ENCODE measurements at places on chromosomes 7 and 10.

DNA sequence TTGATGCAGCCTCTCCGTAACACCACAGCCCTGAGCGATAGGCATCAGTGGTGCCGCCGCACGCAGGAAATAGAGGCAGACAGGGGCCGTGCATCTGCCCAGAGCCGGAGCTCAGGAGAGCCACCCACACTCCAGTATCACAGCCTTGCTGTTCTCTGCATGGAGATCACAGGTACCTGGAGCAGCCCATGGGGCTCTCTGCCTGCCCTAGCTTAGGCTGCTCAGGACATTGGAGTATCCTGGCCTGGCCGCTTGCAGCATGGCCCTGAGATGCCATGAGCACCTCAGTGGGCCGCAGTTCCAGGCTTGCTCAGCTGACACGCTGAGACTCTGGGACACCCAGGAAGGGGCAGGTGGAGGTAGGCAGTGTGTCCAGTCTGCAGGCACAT is 47.0 kb downstream of the ELFN1 start:
- DNase-seq = no peak

- DNase-seq = no peak
Observed at GRCh38 chr7:43612599-43613589, 30.0 kb downstream of the STK17A start.

- no peak for DNase-seq
Observed at GRCh38 chr10:72076756-72077155, 11.6 kb downstream of the SPOCK2 start.

DNA sequence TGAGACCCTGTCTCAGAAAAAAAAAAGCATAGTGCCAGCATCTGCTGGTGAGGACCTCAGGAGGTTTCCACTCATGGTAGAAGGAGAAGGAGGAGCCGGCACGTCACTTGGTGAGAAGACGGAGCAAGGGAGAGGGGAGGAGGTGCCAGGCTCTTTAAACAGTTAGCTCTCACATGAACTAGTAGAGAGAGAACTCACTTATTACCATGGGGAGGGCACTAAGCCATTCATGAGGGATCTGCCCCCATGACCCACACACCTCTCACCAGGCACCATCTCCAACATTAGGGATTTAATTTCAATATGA is 62.9 kb upstream of the VKORC1L1 start:
- no peak for DNase-seq

- DNase-seq = no peak
Observed at GRCh38 chr10:101014966-101015581, 15.5 kb downstream of the LZTS2 start.

DNA sequence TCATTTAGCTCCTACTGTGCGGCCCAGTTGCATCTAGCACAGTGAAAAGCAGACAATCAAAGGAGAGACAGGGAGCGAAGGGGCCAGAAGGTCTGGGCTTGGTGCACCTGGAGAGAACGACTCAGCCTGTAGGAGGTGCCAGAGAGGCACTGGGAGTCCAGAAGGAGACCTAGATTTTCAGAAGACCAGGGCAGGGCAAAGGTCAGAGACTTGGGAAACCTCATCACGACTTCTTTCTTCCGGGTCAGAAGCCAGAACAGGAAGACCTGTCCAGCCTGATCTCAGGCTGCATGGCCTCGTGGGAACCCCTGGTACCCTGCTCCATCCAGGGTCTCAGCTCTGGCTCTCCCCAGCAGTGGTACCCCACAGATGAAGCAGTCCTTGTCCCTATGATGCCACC is 5.2 kb downstream of the AGAP3 start:
- DNase-seq = peak; percentile 48
